Sigmoid colon (tissue), 7 donors: ENCODE measurements at places on chromosomes 4 and X.

DNA sequence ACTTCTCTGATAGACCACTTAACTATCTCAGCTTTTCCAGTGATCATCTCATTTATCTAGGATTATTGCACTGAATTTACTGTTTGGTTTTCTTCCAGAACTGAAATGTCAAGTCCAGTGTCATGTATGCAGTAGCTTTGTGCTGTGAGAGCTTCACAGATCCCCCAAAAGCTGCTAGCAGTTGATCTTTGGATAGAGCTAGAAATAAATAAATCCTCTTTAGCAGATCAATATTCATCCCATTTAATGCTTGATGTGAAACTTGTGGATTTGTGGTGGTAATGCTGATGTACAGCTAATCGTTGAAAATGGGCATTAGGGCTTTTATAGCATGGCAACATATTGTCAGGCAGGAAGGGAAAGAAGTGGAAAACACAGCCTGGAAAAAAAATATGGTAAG, 509.6 kb upstream of the FAM241A start:
- no peaks in the 10 kb centered on the region for H3K36me3 ChIP-seq
- no peak overlapping the region for H3K4me3 ChIP-seq
- no peaks in the 10 kb centered on the region for H3K27me3 ChIP-seq
- DNase-seq, result no peak
- H3K27ac ChIP-seq, result no peak overlapping the region
- H3K4me1 ChIP-seq, result no peaks in the 10 kb centered on the region

DNA sequence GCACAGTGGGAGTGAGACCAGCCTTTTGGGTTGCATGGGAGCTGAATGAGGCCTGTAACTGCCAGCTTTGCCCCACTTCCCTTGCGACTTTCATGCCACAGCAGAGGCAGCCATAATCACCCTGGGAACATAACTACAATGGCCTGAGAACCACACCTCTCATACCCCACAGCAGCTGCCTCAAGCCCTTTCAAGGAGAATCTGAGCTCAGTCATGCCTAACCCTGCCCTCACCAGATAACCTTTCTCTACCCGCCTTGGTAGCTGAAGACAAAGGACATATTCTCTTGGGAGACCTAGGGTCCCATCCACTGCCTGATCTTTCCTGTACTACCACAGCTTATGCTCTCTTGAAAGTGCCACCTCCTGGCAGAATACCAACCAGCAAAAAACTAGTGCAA, 599.9 kb upstream of the IGFBP7 start:
- H3K27ac ChIP-seq, result no peak overlapping the region
- H3K27me3 ChIP-seq, result no peaks in the 10 kb centered on the region
- H3K4me3 ChIP-seq, result no peak overlapping the region
- DNase-seq, result no peak
- H3K4me1 ChIP-seq, result no peaks in the 10 kb centered on the region
- H3K36me3 ChIP-seq, result no peaks in the 10 kb centered on the region

- no peak overlapping the region for H3K27ac ChIP-seq
- H3K36me3 ChIP-seq, result no peaks in the 10 kb centered on the region
- peaks cover 35% of the 10 kb centered on the region for H3K27me3 ChIP-seq
- no peak overlapping the region for H3K4me3 ChIP-seq
- DNase-seq, result no peak
- H3K4me1 ChIP-seq, result no peaks in the 10 kb centered on the region
Measured at GRCh38 chr4:6566391-6567190, 8.4 kb upstream of the MAN2B2 start.

- H3K4me1 ChIP-seq, result no peaks in the 10 kb centered on the region
- DNase-seq, result no peak
- no peak overlapping the region for H3K27ac ChIP-seq
- no peaks in the 10 kb centered on the region for H3K27me3 ChIP-seq
Measured at GRCh38 chr4:17094876-17095210, 196.4 kb upstream of the LDB2 start.
